ENCODE measurements at places on chromosomes 2 and 18. TPM values are rescaled to one million over a fixed set of nuclear protein-coding genes. Genes with fewer than 3 reads are reported as not detected.

DNA sequence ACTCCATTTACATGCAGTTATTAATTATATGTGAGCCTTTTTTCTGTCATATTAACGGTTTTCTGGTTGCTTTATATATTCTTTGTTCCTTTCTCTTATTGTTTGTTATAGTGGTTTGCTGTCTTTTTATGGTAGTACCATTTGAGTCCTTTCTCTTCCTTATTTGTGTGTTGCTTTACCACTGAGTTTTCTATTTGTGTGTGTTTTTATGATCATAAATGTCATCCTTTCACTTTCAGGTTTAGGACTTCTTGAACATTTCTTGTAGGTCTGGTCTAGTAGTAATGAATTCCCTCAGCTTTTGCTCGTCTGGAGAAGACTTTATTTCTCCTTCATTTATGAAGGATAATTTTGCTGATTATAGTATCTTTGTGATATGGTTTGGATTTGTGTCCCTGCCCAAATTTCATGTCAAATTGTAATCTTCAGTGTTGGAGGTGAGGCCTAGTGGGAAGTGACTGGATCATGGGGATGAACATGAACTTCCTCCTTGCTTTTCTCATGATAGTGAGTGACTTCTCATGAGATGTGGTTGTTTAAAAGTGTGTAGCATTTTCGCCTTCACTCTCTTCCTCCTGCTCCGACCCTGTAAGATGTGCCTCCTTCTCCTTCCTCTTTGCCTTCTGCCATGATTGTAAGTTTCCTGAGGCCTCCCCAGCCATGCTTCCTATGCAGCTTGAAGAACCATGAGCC, 11.5 kb downstream of the GCC2 start:
- no peak for DNase-seq
- H3K4me3 ChIP-seq, result no peak overlapping the region
- no peak overlapping the region for H3K27ac ChIP-seq
- peaks cover 4% of the 10 kb centered on the region for H3K36me3 ChIP-seq
- no peaks in the 10 kb centered on the region for H3K27me3 ChIP-seq
- no peaks in the 10 kb centered on the region for H3K4me1 ChIP-seq

- no peak overlapping the region for H3K27ac ChIP-seq
- DNase-seq, result no peak
- H3K36me3 ChIP-seq, result no peaks in the 10 kb centered on the region
Observed at GRCh38 chr2:170747921-170748320, 22.3 kb upstream of the ERICH2 start.

GRCh38 chr18:48806551-48807261, 144.1 kb downstream of the SMAD7 start:
- H3K27me3 ChIP-seq, result no peaks in the 10 kb centered on the region
- peaks cover 2% of the 10 kb centered on the region for H3K4me1 ChIP-seq
- H3K36me3 ChIP-seq, result no peaks in the 10 kb centered on the region
- peak; percentile 65 for DNase-seq
- no peak overlapping the region for H3K4me3 ChIP-seq

GRCh38 chr2:147182260-147182659, 662.6 kb upstream of the ACVR2A start:
- H3K4me3 ChIP-seq, result no peak overlapping the region
- no peaks in the 10 kb centered on the region for H3K36me3 ChIP-seq
- H3K27ac ChIP-seq, result no peak overlapping the region

DNA sequence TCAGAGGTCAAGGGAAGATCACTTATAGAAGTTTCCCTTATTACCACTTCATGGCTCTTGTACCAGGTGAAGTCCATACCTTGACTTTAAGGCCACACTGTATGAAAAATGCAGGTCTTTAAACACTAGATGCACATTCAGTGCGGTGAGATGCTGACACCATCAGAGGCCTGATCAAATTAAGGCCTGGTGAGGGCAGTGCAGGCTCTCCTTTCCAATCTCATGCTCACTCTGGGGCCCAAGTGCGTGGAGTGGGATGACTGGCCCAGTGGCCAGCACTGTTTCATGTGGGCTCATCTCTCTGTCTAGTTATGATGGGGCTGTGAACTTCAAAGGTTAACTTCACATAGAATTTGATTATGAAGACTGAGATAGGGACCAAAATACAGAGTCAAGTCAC, 281.1 kb downstream of the SLC4A3 start:
- no peaks in the 10 kb centered on the region for H3K4me1 ChIP-seq
- H3K4me3 ChIP-seq, result no peak overlapping the region
- no peaks in the 10 kb centered on the region for H3K36me3 ChIP-seq
- H3K27ac ChIP-seq, result no peak overlapping the region
- no peaks in the 10 kb centered on the region for H3K27me3 ChIP-seq
- DNase-seq, result no peak

DNA sequence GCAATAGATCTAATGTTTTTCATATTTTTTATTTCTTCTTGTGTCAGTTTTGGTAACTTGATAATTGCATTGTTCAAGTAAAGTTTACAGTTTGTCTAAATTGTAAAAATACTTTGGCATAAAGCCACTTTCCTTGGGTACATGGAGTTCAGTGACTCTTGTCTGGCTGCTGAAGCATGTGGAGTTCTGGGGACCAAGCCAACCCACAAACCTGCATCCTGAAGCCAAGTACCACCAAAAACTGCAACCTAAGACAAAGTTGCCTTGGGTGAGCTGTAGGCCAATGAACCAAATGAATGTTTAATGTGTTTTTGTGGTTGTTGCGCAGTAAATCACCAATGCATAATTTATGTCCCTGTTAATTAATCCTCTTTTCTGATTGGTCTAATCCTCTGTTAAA, 872.6 kb downstream of the BCL11A start:
- no peak overlapping the region for H3K4me3 ChIP-seq
- no peaks in the 10 kb centered on the region for H3K4me1 ChIP-seq
- no peaks in the 10 kb centered on the region for H3K27me3 ChIP-seq
- H3K27ac ChIP-seq, result no peak overlapping the region
- DNase-seq, result no peak
- H3K36me3 ChIP-seq, result no peaks in the 10 kb centered on the region

GRCh38 chr2:152584301-152584700, 133.0 kb downstream of the PRPF40A start:
- no peak overlapping the region for H3K27ac ChIP-seq
- H3K36me3 ChIP-seq, result no peaks in the 10 kb centered on the region
- H3K4me3 ChIP-seq, result no peak overlapping the region
- H3K4me1 ChIP-seq, result peaks cover 9% of the 10 kb centered on the region
- DNase-seq, result no peak

DNA sequence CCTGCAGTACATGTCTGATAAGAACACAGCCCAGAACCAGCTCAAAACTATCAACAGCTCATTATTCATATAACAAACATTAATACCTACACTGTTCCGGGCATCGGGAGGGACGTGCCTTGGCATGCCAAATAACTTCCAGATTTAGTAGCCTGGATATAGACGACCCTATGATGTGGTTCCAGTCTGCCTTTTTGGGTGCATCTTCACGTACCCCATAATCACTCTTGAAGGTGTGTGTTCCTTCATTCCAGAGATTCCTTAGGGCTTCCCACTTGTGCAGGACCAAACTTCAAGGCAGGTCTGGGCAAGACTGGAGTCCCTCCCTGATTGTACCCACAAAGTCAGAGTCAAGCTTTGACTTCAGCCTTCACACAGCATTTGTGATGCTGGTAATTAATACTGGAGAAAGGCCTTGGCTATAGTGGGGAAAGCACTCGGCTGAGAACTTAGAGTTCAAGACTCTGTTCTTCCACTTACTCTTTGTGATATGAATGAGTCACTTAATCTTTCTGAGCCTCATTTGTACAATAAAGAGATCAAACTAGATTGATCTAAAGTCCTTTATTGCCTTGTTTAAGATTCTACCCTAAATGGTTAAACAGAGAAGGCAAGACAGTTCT, 27.7 kb upstream of the SPATS2L start:
- H3K4me3 ChIP-seq, result no peak overlapping the region
- no peak for DNase-seq
- no peak overlapping the region for H3K27ac ChIP-seq
- H3K4me1 ChIP-seq, result no peaks in the 10 kb centered on the region

DNA sequence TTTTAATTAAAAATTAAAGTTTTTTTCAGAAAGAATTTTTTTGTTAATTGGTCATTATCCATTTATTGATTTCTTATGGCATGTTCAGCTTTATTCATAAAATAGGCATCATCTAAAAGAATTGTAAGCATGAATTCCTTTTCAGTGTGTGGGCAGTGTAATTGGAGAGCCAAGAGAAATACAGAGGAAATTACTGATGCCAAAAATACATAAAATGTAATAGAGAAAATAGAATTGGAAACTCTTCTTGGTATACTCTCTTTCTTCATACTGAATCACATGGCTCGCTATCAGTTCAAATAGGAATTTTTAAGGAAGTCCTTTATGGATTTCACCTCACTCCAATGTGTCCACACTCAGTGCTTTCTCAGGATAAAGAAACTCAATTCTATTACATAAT, 663.6 kb upstream of the NRXN1 start:
- H3K27me3 ChIP-seq, result no peaks in the 10 kb centered on the region
- no peak overlapping the region for H3K4me3 ChIP-seq
- H3K27ac ChIP-seq, result no peak overlapping the region
- H3K36me3 ChIP-seq, result no peaks in the 10 kb centered on the region

GRCh38 chr2:119826370-119826961, 66.7 kb downstream of the PTPN4 start:
- H3K4me1 ChIP-seq, result no peaks in the 10 kb centered on the region
- no peak overlapping the region for H3K27ac ChIP-seq
- H3K4me3 ChIP-seq, result no peak overlapping the region
- DNase-seq, result no peak
- no peaks in the 10 kb centered on the region for H3K36me3 ChIP-seq

DNA sequence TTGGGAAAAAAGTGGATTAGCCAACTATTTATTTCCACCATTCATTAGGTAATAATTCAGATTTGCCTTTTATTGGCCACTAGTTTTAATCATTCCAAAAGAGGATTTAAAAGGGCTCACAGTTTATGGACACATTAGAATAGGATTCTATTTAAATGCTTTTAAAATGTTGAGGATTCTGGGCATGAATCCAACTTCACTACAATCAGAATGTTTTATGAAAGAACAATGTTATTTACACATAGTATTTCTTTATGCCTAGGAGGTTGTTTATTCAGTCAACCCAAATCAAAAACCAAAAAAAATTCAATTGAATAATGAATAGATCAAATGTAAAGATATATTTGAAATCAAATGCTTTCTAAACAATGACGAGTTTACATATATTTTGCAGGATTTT, 232.2 kb downstream of the GULP1 start:
- H3K4me3 ChIP-seq, result no peak overlapping the region
- no peaks in the 10 kb centered on the region for H3K4me1 ChIP-seq
- no peak for DNase-seq
- H3K36me3 ChIP-seq, result no peaks in the 10 kb centered on the region
- no peaks in the 10 kb centered on the region for H3K27me3 ChIP-seq
- H3K27ac ChIP-seq, result no peak overlapping the region

DNA sequence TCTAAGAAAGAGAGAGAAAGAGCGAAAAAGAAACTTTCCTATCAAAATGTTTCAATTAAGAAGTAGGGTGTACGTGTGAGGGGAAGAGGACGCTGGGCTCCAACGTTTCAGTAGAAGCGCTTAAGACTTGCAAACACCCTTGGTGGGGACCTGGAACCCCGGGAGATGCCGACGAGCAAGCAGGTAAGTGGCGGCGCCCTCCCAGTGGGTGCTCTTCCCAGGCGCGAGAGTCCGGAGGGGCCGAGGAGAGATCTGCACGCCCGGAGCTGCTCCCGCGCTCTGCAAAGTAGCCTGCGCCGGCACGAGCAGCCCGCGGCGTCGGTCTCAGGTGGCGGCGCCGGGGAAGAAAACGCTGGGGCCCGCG, 678 bp upstream of the OTX1 start:
- H3K4me3 ChIP-seq, result peak overlapping the region; percentile 46
- no peak for DNase-seq
- H3K27ac ChIP-seq, result no peak overlapping the region
- no peaks in the 10 kb centered on the region for H3K4me1 ChIP-seq
- H3K27me3 ChIP-seq, result peaks cover 1% of the 10 kb centered on the region

DNA sequence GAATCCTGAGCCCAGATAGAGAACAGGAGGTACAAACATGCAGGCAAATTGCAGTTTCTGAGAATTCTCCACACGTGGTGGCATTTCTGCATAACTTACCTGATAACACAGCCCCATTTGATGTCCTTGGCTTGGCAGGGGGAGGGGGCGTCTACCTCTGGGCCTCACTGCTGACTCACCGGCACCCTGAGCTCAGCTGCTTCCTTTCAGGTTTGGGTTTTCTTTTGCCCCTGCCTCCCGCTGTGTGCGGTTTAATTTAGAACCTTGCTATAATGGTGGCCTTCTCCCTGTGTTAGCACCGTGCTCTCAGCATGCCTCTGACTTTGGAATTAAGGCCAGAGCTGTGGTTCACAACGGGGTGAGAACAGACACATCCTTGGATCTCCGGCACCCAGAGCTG, 4.4 kb downstream of the CTIF start:
- no peaks in the 10 kb centered on the region for H3K27me3 ChIP-seq
- no peak for DNase-seq
- H3K36me3 ChIP-seq, result no peaks in the 10 kb centered on the region
- peaks cover 1% of the 10 kb centered on the region for H3K4me1 ChIP-seq

DNA sequence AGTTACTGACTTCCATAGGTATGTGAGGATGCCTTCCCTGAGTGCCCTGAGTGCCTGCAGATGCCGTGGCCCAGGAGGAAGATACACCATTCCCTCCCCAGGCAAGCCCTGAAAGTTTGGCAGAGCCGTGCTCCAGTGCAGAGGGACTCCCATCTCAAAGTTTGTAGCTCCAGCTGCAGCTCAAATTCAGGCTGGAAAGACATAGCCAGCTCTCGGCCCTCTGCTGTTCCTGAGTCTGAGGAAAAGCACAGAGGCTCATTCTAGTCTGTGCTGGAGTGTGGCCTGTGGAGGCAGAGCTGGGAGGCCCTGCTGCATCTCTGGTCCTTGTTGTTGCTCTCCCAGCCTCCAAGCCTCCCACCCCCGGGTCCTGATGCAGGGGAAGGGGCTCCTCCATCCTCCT, 15.9 kb upstream of the TPO start:
- no peaks in the 10 kb centered on the region for H3K36me3 ChIP-seq
- H3K27me3 ChIP-seq, result no peaks in the 10 kb centered on the region
- no peak for DNase-seq
- no peak overlapping the region for H3K4me3 ChIP-seq

DNA sequence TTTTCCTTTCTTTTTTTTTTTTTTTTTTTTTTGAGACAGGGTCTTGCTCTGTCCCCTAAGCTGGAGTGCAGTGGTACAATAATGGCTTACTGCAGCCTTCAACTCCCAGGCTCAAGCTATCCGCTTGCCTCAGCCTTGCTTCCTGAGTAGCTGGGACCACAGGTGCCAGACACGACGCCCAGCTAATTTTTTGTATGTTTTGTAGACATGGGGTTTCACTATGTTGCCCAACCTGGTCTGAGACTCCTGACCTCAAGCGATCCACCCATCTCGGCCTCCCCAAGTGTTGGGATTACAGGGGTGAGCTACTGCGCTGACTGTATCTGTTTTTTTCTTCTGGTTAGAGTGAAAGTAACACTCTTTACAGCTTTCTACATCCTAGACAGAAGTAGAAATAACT, 240.3 kb upstream of the FBXO11 start:
- H3K27ac ChIP-seq, result no peak overlapping the region
- no peak for DNase-seq
- H3K4me3 ChIP-seq, result no peak overlapping the region
- no peaks in the 10 kb centered on the region for H3K36me3 ChIP-seq
- no peaks in the 10 kb centered on the region for H3K27me3 ChIP-seq

GRCh38 chr2:67002618-67003371, 394.3 kb upstream of the ETAA1 start:
- H3K27ac ChIP-seq, result no peak overlapping the region
- H3K4me1 ChIP-seq, result no peaks in the 10 kb centered on the region
- no peak for DNase-seq
- no peak overlapping the region for H3K4me3 ChIP-seq
- no peaks in the 10 kb centered on the region for H3K36me3 ChIP-seq
- no peaks in the 10 kb centered on the region for H3K27me3 ChIP-seq

Gene IL18RAP
- total RNA-seq, result 6.3 TPM

Gene PARD3B
- 36.7 TPM for total RNA-seq

Gene CD8A
- 2.9 TPM for total RNA-seq

Gene ATOH8
- total RNA-seq, result 56.7 TPM

Gene IWS1
- total RNA-seq, result 37.1 TPM

Gene CCDC195
- total RNA-seq, result not detected

Gene ELOA2
- total RNA-seq, result not detected

Gene DNAH6
- 0.78 TPM for total RNA-seq

Data from aorta (tissue), 5 donors.